Stimulated activated CD4-positive, alpha-beta T cell treated with anti-CD3 and anti-CD28 coated beads, TNF-alpha, amount 100 ng/mL, for 48 hours (primary cell): ENCODE measurements at places on chromosomes 2 and 18.

- no peak for DNase-seq
Measured at GRCh38 chr18:79629606-79630005, 50.0 kb upstream of the CTDP1 start.

GRCh38 chr2:46227674-46228289, 69.4 kb upstream of the EPAS1 start:
- no peak for DNase-seq

- DNase-seq, result no peak
Measured at GRCh38 chr2:214492152-214492551, 81.3 kb downstream of the VWC2L start.

DNA sequence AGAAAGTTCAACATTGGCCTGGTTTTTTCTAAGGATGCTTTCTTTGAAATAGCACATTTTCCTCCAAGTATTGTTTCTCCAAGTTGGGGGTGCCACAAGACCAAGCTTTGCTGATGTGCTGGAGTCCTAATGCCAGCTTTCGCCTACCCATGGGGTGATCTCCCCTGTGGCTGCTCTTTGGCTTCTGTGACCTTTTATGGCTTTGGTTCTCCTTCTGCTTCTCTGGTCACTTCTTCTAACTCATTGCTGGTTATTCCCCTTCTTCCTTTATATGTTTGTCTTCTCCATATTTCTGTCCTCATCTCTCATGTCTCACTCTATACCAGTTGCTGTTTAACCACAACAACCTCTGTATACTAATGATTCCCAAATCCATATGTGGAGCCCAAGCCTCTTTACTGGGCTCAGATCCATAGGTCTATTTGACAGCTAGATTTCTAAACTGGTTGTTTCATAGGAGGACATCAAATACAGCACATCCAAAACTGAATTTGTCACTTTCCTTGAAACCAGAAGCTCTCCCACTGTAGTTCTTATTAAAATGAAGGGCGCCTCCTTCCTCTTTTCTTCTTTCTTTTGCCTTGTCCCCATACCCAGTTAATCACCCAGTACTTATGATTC, 23.1 kb downstream of the APOB start:
- no peak for DNase-seq

DNA sequence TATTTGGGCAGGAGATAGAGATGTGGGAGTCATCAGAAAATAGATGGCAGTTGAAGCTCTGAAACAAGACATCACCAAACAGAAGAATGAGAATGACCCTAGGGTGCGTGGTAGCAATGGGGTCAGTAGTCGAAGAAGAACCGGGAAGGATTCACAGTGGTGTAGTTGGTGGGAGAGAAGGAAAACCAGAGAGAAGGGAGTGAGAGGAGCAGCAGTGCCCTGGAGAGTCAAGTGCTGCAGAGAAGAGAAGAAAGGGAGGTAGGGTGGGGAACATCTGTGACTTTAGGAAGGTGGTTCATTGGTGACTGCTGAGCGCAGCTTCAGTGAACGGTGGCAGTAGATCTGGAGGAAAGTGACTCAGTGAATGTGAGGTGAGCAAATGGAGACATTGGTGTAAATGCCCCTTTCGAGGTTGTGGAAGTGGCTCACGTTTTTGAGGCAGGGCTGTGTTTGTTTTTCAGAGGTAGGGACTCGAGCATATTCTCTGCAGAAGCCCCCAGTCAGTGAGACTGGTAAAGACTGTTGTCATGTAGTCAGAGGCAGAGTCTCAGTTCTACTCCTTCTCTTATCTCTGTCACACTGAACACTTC, 36.4 kb downstream of the CDC42EP3 start:
- DNase-seq, result no peak

DNA sequence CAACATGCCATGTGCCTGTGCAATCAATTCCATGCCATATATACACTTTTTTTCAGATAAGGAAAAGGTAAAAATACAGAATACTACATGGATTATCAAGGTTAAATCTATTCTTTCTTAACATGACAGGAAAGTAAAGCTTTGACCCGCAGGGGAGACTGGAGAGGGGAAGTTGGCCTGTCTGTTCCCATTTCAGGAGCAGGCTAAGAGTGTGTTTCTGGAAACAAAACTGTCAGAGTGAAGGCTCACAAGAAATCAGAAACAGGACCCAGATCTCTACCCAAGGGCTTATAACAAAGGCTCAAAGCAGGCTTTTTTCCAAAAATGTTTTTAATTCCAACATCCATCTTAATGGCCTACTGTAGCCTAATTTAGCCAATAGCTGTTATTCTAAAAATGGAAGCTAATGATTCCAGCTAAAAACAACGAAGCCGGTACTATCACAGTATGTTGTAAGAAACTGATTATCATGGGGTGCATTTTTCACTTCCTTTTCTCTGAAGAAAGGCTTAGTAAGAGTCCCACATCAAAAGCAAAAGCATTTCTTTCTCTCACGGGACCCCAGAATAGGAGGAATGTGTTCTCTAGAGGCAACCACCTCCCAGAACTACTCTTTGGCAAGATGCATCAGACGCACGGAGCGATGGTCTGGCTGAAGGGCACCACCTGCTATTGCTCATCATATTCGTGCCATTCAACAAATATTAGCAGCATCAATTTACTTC, 41.4 kb downstream of the FECH start:
- DNase-seq, result no peak

DNA sequence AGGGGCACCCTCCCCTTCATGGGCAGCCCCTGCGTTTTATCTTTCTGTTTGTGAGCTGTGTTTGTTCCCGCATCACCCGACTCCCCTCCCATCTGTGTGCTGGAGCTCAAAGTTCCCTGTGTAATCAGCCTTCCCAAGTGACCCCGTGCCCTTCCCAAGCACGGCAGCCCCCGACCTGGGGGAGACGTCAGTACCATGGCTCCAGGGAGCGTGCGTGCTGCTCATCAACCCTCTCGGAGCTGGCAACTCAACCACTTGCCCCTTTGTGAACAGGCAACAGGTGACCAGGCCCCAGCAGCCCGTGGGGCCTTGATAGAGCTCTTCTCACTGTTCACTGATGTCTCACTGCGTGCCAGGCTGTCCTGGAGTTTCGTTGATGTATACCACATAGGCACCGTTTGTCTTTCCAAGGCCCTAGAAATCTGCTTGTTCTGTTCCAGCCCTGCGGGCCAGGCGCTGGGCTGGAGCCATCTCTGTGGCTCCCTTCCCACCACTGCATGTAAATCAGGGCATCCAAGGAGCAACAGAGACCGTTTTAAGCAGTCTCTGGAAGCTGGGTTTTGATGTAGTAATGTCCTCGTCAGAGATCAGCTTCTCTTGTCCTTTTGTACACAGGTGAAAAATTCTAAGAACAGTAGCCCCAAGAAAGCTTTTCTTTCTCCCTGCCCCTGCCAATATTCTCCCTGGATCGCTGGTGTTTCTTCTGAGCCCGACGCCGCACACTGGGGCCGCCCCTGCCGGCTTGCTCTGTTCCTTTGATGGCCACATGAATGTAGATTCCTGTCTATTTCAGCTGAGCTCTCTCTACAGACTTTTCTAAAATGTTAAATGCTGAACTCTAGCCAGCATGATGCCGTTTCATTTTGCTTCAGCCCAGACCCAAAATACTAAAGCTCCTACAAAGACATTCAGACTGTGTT, 107.0 kb upstream of the PTPRM start:
- no peak for DNase-seq

- DNase-seq, result no peak
Measured at GRCh38 chr2:133579274-133579673, 11.0 kb upstream of the NCKAP5 start.
